ENCODE measurements at places on chromosomes 12 and 14. TPM values are rescaled to one million over a fixed set of nuclear protein-coding genes. Genes with fewer than 3 reads are reported as not detected.

DNA sequence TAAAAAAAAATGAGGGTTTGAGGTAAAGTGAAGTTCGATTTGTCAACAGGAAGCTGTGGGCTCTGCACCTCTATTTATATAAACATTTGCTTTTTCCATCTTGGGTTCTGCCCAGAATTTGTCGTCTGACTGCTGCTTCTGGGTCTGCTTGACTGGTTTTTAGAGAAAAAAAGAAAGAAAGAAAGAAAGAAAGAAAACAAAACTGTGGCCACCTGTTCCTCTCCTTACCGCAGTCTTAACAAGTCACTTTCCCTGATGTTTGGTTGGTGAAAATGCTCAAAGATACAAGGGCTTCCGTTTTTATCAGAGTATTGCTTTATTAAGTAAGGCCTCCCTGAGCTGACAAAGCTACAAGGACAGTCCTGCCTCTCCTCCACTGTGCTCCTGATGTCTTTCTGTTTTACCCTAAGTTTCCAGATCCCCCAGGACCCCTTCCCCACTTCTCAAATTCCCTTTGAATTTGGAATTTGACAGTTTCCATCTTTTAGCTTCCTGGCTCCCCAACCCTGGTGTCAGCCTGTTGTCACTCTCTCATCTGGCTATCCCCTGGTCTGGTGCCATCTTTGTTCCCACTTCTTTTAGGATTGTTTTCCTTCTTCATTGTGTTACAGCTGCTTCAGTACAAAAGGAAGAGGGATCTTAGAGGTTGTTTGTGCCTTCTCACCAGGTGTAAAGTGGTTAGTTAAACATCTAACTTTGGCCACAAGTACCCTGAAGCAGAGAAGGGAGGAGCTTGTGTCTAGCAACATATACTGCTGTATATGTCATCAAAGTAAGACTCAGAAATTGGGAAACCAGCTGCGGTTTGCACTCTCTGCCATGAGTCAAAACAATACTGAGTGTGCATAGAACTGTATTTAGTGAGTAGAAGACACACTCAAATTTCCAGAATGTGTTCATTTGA is 18.0 kb downstream of the MFAP5 start:
- no peak for DNase-seq

DNA sequence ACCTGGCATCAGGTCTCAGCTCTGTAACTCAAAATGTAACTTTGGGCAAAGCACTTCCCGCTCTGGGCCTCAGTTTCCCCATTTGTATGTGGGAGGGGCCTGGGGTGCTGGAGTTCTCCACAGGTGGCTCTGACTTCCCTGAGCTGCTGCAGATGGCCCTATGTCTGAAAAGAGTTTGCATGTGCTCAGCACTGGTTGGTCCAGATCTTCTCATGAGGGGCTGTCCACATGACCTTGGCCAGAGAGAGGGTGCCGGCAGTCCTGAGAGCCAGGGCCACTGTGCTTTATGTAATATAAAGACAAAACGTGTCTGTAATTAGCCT is 7.2 kb upstream of the CACNA2D4 start:
- peak; percentile 50 for DNase-seq

DNA sequence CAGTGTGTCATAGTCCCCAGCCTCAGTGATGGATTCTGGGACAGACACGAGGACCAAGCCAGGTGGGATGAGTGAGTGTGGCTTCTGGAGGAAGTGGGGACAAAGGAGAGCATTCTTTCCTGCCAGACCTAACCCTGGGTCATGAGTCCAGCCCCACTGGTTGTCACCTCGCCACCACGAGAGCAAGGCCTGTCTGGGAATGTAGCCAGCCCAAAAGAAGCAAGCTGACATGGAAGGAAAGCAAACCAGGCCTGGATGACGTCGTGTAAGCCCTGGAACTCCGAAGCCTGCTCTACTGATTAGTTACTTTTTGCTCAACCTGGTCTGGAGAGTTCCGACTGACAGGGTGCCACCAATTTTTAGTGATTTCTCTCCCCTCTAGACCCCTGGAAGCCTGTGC is 105.9 kb downstream of the SINHCAF start:
- no peak for DNase-seq

- DNase-seq, result no peak
Observed at GRCh38 chr12:25208554-25208953, 13.5 kb downstream of the ETFRF1 start.

DNA sequence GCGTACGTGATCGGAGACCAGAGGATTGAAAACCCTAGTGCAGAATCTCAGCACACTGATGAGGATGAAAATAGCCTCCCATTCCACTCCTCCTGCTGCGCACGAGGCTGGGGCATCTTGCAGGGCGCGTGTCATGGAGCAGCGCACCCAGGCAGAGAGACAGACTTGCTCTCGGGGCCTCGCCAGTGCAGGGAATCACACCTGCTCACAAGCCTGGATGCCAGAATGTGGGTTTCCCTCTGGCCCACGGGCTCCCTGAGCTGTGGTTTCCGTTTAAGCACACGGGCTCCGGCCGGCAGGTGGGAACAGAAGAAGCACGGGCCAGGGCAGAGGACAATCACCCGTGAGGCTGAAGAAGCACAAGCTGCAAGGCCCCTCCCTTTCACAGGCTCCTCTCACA is 2.0 kb downstream of the FGF6 start:
- peak; percentile 54 for DNase-seq

Gene BORCS5
- 21.3 TPM for total RNA-seq
